Activated effector memory CD4-positive, alpha-beta T cell treated with anti-CD3 and anti-CD28 coated beads, Interleukin-2, amount 50 U/mL, for 16 hours (primary cell): ENCODE measurements at places on chromosomes 11 and 22.
A peak's percentile ranks its signal among the peaks of the same experiment; 100 is the strongest.

- peak; percentile 75 for DNase-seq
Measured at GRCh38 chr22:19419464-19420178, 11.9 kb downstream of the HIRA start.

GRCh38 chr11:20668131-20668809 lies 1.1 kb upstream of the NELL1 start:
- DNase-seq, result no peak

- DNase-seq, result no peak
Measured at GRCh38 chr11:122423886-122424285, 231.6 kb upstream of the UBASH3B start.

DNA sequence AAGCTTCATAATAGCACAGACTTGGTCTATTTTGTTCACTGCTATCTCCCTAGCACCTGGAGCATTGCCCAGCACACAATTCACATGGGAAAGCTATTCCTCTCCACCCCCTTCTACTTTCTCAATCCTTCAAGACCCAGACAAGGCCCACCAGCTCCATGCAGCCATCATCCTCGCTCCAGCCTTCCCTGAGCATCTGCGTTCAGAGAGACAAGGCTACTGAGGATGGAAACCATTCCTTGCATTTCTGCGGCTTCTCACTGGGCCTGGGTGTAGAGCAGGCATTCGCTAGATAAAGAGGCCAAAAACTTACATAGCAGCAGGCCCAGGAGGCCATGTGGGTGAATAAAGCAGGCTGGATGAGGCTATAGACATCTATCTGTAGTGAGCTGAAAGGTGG lies 530.8 kb downstream of the BUD13 start:
- no peak for DNase-seq

- DNase-seq, result no peak
Measured at GRCh38 chr11:64629796-64630562, 39.0 kb downstream of the SLC22A12 start.

- no peak for DNase-seq
Measured at GRCh38 chr11:111367411-111368284, 11.4 kb downstream of the POU2AF1 start.

- DNase-seq, result no peak
Measured at GRCh38 chr11:117789241-117789640, 7.8 kb downstream of the DSCAML1 start.

DNA sequence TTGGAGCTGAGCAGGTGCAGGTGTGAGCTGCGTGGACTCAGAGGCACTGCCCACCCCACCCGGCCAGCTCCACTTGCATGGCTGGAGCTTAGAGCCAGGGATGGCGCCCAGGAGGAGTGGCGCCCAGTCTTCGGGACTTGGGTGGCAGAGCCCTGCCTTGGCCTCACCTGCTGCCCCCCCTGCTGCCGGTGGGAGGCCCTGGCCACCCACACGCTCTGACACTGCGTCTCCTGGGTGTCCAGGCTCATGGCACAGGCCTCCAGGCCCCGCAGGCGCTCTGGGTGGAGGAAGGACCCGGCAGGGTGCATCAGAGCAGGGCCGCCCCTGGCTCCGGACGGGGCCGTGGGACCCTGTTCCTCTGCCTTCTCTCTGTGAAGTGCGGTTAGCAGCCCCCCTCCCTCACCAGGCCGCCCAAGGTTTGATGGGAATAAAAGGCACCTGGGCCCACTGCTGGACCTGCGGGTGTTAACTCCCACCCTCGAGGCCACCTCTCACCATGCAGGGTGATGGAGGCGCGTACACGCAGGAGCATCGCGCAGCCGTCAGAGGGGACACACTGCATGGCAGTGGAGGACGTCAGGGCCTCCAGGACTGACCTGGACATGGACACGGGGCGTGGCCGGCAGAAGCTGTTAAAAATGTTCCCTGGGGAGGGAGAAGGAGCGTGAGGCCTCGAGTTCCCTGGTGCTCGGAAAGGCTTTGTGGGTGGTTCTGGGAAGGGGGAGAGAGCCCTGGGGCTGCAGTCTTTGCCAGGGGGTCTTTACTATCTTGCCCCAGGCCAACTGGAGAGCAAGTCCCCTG lies 11.8 kb downstream of the IL17REL start:
- DNase-seq, result peak; percentile 57

- DNase-seq, result no peak
Measured at GRCh38 chr11:130409594-130410388, 18.6 kb downstream of the ADAMTS8 start.

- DNase-seq, result no peak
Measured at GRCh38 chr11:68525930-68526329, 65.4 kb downstream of the PPP6R3 start.

- no peak for DNase-seq
Measured at GRCh38 chr11:12113294-12113693, 2.9 kb downstream of the MICAL2 start.

DNA sequence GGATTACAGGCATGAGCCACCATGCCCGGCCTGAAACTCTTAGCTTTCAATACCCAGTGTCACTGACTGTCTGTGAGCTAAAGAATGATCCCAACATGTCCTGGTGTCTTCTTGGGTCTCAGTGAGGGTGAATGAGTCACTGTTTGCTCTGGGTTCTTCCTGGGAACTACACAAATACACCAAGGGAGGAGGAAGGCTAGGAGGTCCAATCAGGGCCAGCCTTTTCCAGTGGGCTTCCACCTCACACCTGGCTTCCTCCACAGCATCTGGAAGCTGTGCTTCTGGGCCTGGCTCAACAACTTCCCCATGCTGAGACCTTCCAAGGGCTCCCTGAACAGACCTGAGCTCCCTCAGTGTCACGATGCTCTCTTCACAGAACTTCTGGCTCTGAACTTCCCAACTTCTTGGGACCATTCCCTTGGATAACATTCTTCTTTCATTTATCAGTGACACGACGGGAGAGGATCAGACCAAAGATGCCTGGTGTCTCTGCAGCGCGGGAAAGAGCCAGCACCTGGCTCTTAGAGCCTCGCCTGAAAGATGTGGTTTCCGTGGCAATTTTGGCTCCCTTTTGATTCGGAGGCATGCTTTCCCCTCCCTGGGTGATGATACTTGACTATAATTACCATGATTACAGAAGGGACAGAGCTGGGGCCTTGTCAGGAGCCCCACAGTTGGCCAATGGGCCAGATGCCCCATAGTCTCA lies 22.3 kb upstream of the CHRM4 start:
- DNase-seq, result no peak

- peak; percentile 13 for DNase-seq
Measured at GRCh38 chr11:2458321-2458720, 13.5 kb downstream of the KCNQ1 start.

GRCh38 chr11:12053606-12054361 lies 45.4 kb upstream of the DKK3 start:
- DNase-seq, result no peak

DNA sequence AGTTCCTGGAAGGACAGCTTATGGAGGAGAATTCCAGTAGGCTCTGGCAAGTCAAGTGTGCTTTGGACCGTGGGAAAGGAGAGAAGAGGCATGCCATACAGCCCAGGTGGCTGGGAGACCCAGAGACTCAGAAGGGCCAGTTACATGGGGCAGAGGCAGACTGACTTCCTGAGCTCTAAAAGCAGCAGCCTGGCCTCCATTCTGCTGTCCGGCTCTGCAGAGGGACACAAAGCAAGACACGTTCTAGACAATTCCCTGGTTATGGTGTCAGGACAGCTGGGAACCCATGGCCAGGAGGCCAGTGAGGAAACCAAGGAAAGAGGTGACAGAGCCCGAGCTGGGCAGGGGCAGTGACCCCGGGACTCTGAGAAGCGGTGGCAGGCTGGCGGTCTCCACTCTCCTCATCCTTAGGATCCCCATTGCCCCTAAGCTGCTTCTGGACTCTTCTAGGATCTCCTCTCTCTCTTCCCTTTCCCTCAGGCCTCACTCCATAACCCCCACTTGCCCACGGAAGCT lies 2.7 kb downstream of the CPT1B start:
- DNase-seq, result no peak

- no peak for DNase-seq
Measured at GRCh38 chr11:118635642-118636041, 28.2 kb downstream of the PHLDB1 start.

- DNase-seq, result no peak
Measured at GRCh38 chr11:9739123-9739900, 75.4 kb downstream of the SWAP70 start.

DNA sequence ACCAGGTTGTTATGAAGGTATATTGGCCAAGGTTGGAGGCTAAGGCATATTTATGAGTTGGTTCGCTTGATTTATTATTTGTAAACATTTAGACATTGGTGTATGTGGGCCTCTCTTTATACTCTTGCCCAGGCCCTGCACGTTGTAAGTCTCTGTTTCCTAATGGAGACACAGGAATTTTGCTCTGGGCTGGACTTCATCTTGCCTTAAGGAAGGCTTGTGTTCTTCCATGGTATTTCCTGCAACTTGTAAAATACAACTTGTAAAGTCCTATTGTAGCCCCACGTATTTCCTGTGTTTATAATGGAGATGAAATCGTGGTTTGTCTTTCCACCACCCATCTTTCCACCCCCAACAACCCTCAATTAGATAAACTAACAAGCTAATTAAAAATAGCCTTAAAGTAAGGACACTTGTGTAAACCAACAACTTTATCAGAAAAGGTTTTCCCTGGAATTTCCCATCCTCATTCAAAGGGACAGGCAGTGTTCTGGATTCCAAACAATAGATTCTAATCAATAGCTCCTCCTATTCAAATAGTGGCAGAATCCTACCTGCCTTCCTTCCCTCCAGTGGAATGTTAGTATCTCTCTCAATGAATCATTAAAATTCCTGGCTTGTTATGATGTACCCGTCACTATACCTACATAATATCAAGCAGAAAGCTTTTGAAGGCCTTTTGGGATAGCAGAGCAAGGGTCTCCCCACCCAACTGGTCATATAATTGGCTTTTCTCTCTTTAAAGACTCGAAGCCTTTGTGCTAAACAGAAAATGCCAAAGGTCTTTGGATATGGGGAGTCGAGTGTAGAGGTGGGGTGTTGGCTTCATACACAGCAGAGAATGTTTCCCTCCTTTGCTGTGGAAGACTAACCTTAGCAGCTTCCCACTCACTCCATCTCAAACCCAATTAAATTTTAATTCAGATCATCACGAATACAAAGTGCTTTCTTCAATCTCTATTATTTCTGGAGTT lies 77.1 kb downstream of the UBASH3B start:
- no peak for DNase-seq
